Upper lobe of left lung (tissue), 6 donors: ENCODE measurements at places on chromosomes 6 and 20. TPM values are rescaled to one million over a fixed set of nuclear protein-coding genes. Genes with fewer than 3 reads are reported as not detected.
A peak's percentile ranks its signal among the peaks of the same experiment; 100 is the strongest.

- no peak for DNase-seq
Measured at GRCh38 chr6:167762259-167762962, 64.3 kb upstream of the AFDN start.

DNA sequence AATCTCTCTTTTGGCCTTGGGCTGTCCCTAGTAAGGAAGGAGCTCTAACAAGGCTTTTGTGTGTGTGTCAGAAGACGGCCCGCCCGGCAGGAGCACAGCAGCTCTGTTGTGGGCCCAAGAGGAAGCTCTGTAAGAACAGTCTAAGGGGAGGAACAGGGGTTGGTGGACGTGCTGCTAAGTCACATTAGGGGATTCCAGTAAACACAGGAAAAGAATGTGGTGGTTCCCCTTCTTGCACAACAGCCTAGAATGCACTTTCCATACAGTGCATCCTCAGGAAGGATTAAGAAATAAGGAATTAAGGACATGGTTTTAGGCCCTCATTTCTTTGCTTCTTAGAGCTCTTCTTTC, 114.5 kb downstream of the RNF144B start:
- DNase-seq = peak; percentile 80

Gene ADRM1
- 83.5 TPM for total RNA-seq

Gene CRISP2
- not detected for total RNA-seq
